Adrenal gland (tissue), 19 donors: ENCODE measurements at places on chromosomes 5 and 9. TPM values are rescaled to one million over a fixed set of nuclear protein-coding genes. Genes with fewer than 3 reads are reported as not detected.
A peak's percentile ranks its signal among the peaks of the same experiment; 100 is the strongest.

- no peak for DNase-seq
These were observed 8.4 kb downstream of the SMARCA2 start for GRCh38 chr9:2023532-2023931.

DNA sequence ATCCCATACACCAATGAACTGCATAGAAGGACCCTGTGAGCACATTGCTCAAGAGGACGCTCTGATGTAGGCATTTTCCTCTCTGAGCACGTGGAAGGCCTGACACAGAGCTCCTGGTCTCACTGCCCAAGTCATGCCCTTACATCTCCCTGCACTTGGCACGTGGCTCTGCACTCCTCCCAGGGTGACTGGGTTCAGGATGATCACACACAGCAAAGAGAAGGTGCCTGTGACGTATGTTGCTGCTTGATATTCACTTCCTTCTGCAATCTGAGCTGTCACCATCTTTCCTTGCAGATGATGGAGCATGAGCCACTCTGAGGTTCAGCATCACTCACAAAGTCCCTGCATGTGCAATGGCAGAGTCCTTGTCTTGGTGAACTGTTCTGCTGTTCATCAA, 125.2 kb downstream of the FSTL4 start:
- peak; percentile 28 for DNase-seq

DNA sequence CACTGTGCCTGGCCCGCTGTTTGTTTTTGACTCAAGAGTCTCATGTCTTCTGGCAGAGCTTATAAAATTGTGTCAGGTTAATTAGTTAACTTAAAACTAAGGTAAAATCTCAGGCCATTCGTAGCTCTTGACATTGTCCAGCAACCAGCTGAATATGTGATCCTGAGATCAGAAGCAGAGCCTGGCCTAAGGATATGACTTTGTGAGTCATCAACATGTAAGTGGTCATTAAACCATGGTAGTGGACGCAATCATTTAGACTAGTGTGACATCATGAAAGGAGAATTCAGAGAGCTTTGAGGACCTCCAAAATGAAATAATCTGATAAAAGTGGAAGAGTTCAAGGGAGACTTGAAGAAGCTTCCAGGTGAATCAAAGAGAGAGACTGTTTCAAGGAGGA, 23.3 kb downstream of the SPZ1 start:
- DNase-seq, result no peak

Gene CAVIN4
- not detected for total RNA-seq

- DNase-seq, result no peak
These were observed 224.2 kb downstream of the SYK start for GRCh38 chr9:91025856-91026255.

Gene C9orf153
- not detected for total RNA-seq

Gene TMEM171
- 0.42 TPM for total RNA-seq

DNA sequence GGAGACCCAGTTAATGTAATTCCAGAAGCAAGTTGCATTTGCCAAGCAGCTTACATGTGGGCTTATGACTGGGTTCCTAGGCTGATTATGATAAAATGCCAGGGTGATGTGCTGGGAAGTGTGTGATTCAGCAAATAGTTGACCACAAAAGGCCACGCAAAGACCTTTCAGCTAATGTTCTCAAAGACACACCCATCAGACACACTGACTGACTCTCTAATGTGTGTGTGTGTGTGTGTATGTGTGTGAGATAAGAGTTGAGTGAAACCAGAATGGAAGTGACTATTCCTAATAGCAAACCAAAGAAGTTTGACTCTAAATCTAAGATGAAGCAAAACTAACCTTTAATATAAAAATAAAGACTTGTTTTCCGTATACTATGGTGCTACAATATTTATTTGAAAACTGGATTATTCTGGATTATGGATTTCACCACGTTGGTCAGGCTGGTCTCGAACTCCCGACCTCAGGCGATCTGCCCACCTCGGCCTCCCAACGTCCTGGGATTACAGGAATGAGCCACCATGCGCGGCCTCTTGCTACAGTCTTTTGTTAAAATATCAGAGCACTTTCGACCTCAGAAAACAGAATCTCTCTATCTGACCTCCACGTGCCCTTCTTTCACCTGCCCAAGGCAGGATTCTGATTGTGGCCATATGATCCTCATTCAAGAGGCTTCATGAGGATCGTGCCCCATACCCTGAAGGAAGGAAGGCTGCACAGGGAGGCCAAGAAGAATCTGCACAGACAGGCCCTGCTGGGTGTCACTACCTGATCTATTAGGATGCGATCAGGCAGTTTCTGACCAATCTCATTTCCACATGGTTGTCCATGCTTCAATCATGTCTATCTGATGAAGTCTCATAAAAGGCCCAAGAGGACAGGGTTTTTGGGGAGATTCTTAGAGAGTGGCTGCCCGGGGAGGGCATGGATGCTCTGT, 75.6 kb downstream of the USP20 start:
- no peak for DNase-seq

Gene KCNV2
- total RNA-seq, result not detected

Gene PCDHGA10
- 5.1 TPM for total RNA-seq

Gene ENTPD2
- not detected for total RNA-seq
